ENCODE measurements at places on chromosomes 1 and 21.

GRCh38 chr1:101131239-101131843 lies 105.5 kb upstream of the S1PR1 start:
- DNase-seq, result no peak

GRCh38 chr1:234845836-234846235 lies 235.9 kb upstream of the IRF2BP2 start:
- no peak for DNase-seq

DNA sequence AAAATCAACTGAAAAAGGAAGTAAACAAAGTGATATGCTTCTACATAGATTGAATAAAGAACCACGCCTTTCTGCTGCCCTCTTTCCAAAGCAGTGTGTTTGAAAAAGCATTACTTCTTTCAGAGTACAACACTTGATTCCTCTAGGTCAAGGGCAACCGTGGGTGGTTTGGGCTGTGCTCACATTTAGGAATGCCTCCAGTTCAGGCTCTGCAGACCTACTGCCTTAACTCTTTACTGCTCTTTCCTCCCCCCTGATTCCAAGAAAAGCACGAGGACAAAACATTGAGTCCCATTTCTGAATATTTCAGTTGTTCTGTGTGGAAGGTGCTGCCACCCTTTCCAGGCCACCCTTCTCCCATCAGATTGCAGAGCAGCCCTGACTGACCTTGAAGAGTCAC lies 45.2 kb downstream of the ADAMTS1 start:
- no peak for DNase-seq

DNA sequence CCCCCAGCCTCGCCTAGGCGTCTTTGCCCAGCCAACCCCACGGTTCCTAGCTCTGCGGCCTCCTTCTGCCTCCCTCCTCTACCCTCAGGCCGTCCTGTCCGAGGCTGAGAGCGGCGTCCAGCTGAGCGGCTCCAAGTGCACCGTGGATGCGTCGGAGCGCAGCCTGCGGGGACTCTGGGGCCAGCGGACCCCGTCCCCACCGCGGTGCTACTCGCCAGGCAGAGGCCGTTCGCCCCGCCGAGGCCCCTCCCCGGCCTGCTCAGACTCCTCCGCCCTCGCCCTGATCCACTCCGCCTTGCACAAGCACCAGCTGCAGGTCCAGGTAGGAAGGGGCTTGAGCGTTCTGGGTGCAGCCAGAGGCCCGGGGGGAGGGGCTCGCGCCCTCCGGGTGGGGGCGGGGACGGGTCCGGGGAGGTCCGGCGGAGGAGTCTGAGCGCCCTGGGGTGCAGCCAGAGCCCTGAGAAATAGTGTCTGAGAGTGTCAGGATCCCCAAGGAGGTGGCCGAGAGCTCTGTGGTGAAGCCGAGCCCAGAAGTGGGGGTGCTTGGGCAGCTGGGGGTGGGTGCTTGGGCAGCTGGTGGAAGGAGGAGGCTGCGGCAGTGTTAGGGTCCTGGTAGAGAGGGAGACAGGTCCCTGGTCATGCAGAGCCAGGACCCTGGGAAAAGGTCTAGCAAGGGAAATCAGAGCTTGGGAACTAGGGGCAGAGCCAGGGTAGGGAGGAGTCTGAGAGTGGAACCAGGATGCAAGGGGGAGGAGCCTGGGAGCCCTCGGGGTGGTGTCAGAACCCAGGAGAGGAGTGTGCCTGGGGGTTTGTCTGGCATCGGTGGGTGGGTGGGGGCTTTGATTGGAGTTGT lies 3.2 kb upstream of the NBPF3 start:
- DNase-seq, result no peak

DNA sequence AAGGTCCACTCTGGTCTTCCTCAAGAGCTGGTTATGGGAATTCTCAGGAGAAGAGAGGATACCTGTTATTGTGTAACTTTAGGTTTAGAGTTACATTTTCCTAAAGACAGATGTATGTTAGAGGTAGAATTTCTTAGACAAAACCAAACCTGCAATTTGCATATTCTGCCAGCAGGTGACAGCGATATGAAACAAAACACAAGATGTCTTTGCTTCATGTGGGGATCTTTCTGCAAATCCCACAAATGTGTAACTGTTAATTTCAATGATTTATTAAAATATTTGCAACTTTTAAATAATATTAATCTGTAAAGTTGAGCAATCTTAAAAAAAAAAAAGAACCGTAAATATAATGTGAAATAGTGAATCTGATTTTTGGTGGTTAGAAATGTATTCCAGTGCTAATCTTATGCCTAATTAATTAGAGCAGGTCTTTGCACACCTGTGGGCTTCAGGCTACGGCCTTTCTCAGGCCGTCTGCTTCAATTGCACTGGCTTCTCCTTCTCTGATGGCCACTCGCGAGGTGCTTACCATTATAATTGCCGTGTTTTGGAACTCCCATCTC lies 33.4 kb downstream of the FAM78B start:
- DNase-seq, result no peak

DNA sequence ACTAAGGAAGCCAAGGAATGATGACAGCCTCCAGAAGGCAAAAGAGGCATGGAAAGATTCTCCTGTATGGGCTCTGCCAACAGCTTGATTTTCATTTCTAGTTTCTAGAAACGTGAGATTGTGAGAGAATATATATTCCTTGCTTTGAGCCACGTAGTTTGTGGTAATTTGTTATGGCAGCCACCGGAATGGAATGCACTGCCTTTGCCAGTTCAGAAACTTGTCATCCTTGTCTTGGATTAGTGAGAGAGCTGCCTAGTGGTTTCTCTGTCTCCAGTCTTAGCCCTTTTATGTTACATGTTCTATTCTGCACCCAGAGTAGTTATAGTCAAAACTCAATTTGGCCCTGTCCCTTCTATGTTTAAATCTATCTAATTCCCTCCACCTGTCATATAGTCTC lies 216.0 kb upstream of the PTGFR start:
- no peak for DNase-seq

GRCh38 chr1:58308206-58308605 lies 238.3 kb downstream of the OMA1 start:
- no peak for DNase-seq

DNA sequence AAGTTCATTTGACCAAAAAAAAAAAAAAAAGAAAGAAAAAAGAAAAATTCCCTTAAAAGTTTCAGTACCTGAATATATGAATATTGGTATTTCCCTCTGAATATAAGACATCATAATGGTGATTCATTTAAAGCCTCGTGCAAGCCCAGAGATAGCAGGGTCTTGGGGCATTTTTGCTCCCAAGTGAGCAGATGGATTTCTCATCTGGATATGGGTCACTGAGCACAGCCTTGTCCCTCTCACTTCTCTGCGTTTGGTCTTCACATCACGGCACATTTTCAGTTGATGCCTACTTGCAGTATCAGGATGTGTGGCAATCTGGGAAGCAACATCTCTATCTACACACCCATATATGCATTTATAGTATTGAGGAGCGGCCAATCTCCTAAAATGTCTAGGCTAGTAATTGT lies 12.7 kb downstream of the CD58 start:
- no peak for DNase-seq

DNA sequence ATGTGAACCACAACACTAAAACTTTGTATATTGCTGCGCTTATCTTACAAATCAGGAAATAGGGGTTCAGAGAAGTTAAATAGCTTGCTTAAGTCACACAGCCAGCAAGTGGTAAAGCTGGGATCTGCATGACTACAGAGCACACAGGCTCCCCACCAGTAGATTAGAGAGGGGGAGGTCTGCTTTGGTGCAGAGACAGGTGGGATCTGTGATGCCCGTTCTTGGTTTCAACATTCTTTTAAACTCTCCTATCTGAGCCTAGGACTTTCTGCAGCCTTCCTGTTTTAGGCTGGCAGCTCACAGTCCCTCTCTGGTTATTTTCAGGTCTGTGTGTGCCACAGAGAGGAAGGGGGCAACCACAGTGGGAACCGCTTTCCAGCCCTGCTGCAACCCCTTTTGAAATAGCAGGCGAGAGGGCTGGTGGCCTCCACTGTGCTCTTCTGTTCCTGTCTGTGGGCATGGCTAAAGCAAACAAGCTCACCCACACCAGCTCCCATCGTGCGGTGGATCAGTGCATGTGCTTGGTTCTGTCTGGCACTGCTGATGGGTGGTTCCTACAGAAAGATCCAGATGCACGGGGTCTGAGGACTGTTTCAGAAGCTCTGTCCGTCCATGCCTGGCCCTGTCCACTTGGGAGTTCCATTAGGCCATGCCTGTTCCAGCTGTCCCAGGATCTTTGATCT lies 1.7 kb upstream of the IL6R start:
- DNase-seq, result no peak

DNA sequence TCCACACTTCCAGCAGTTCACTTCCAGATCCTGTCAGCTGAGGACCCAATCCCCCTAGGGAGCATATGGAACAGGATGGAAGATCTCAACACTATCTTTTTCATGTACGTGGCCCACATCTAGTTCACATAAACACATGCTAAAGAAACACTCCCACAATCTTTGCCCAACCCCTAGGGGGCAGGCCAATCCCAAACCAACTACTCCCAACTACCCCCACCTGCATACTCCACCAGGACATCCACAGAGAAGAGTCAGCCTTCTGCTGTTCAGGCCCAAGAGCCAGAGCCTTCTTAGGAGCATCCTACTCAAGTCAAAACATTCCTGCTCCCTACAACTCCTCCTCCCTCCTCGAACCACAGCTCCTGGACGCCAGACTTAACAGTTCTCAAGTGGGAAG lies 5.6 kb upstream of the SLC5A9 start:
- no peak for DNase-seq

GRCh38 chr1:224662870-224663269 lies 46.8 kb downstream of the CNIH3 start:
- DNase-seq, result no peak

GRCh38 chr21:25845729-25846256 lies 111.0 kb downstream of the GABPA start:
- no peak for DNase-seq

GRCh38 chr1:239976130-239976968 lies 115.3 kb upstream of the FMN2 start:
- no peak for DNase-seq

GRCh38 chr21:38851101-38851500 lies 45.4 kb downstream of the ETS2 start:
- no peak for DNase-seq

- no peak for DNase-seq
These were observed 89.8 kb downstream of the ADSS2 start for GRCh38 chr1:244361764-244362473.

DNA sequence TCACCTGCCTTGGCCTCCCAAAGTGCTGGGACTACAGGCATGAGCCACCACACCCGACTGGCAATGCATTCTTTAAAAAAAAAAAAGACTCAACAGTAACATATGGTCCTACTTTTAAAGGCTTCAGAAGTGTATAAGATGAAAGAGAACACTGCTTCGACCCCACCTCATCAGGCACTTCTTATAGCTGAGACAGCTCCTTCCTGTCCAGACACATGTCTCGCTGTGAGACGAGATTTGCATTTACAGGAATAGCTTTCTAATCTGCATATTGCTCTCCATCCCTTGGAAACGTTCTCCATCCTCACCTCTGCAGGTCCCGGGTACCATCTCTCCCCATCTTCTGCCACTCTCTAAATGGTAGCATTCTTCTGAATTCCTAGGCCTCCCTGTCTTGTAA lies 6.7 kb downstream of the AZIN2 start:
- DNase-seq, result no peak

GRCh38 chr1:172472495-172472894 lies 28.6 kb upstream of the PIGC start:
- no peak for DNase-seq

- no peak for DNase-seq
These were observed 64.5 kb downstream of the RPAP2 start for GRCh38 chr1:92363401-92363800.

- DNase-seq, result no peak
These were observed 9.5 kb upstream of the DEGS1 start for GRCh38 chr1:224173523-224173922.

GRCh38 chr1:243547891-243548290 lies 292.1 kb downstream of the SDCCAG8 start:
- DNase-seq, result no peak

DNA sequence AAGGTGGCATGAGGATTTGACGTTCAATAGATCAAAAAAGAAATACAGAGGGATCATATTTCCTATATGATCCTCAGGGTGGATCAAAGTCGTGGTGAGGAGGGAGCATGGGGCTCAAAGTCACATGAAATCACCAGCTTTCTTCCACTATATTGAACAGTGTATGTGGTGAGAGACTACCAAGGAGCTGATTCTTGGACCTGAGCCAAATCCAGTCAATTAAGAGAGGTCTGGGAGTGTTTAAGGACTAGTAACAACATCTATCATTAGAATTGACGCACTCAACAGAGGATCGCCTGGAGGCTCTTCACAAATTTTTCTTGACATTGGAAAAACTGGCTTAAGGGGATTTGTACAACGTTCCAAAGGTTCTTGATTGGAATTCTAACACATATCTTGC lies 267.7 kb upstream of the PROX1 start:
- DNase-seq, result no peak

- no peak for DNase-seq
These were observed 56.7 kb downstream of the HSF2BP start for GRCh38 chr21:43602266-43603232.

- DNase-seq, result no peak
These were observed 265.2 kb upstream of the VAMP3 start for GRCh38 chr1:7505771-7506453.

DNA sequence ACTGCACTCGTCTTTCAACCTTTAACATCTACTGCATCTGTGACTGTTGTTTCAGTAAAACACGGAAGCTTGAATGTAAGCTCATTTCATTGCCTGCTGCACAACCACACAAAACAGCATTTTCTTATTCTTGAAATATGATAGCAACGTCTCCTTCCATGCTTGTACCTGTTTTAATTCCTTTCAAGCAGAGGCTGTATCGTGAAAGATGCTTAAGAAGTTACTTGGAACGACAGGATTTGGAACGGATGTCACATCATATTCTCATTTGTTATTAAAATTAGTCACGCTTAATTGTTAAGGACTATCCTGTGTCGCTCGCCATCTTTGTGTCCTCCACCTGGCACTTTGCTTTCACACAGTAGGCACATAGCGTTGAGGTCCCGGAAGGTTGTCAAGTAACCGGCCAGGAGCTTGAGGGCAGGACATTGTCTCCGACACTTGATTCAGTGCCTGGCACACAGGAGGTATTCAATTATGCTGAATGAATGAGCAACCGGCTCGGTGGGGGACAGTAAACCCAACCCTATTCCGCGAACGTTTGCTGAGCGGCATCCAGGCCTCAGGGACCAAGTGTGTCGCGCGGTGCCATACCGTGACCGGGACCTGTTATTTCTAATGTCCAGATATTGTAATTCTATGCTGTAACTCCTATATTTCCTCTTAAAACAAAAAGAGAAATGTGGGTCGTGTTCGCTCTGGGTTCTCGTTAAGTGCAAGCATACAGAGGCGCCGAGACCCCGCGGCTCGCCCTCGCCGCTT lies 499 bp upstream of the SH3GLB1 start:
- DNase-seq, result no peak

DNA sequence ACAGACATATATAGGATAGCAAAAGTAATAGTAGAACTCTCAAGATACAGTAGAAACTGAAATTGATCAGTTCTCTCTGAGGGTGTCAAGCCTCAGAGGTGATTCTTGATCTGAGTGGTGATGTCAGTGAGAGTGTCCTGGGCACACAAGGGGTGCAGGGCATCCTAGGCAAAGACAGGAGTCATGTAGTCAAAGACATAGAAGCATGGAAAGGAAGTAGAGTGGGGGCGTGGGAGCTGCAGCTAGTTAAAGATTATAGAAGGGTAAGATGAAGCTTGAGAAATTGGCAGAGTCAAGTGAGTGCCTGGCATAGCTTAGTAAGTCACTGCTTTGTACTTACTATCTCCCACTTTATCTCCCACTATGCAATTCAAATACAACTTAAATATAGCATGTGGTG lies 22.8 kb downstream of the CDC7 start:
- no peak for DNase-seq

Measured in right forelimb (tissue), 1 donor.